ENCODE measurements at places on chromosomes 7 and 10.
A peak's percentile ranks its signal among the peaks of the same experiment; 100 is the strongest.

- no peak for DNase-seq
Measured at GRCh38 chr10:91024541-91024940, 103.7 kb upstream of the ANKRD1 start.

DNA sequence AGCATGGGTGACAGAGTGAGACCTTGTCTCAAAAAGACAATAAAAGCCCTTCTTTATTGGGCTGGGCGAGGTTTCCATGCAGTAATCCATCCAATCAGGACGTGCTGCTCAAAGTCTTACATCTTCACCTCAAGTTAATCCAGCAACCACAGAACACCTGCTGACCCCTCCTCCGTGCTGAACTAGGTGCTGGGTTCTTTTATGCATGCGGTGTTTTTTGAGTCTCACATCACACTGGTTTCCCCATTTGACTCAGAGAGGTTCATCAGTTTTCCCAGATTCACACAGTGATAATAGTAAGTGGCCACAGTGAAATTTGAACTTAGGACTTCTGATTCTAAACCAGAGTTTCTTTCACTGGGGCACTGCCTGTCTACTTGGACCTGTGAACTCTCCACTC is 58.3 kb upstream of the GTF2I start:
- no peak for DNase-seq

DNA sequence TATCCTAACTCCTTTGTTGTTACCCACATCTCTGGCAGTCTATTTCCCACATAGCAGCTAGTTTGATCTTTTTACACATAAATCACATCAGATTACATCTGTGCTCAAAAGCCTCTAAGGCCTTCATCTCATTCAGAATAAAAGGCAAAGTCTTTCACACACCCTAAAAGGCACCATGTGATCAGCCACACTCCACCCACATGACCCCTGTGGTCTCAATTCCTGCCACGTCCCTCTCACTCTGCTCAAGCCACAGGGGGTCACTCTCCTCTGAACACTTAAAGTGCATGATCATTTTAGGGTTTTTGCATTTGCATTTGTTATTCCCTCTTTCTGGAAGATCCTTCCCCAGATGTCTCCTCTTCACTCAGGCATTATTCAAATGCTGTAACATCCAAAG is 30.8 kb downstream of the ELAPOR2 start:
- no peak for DNase-seq

DNA sequence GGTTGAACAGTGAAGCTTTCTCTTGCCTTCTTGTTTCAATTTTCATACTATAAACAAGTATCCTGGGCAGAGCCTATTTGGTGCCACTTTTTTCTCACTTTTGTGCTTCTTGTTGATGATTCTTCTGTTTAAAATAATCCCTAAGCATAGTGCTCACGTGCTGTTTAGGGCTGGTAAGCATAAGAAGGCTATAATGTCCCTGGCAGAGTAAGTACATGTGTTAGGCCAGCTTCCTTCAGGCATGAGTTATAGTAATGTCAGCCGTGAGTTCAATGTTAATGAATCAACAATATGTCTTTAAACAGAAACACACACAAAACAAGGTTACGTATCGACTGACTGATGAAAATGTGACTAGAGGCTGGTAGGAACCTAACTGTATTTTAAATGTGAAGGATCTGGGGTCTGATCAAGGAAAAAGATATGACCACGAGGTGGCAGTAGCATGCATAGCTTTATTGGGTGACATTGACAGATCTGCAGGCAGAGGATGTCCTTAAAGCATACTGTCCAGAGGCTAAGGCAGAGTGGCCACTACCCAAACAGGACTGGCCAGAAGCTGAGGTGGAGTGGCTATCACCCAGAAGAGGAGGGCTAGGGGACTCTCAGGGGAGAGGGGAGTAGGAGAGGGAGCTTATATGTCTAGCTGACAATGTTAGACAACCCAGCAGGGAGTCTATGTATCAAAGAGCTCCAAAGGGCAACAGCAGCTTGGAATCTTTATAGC is 113.7 kb downstream of the BRAF start:
- DNase-seq, result peak; percentile 69

DNA sequence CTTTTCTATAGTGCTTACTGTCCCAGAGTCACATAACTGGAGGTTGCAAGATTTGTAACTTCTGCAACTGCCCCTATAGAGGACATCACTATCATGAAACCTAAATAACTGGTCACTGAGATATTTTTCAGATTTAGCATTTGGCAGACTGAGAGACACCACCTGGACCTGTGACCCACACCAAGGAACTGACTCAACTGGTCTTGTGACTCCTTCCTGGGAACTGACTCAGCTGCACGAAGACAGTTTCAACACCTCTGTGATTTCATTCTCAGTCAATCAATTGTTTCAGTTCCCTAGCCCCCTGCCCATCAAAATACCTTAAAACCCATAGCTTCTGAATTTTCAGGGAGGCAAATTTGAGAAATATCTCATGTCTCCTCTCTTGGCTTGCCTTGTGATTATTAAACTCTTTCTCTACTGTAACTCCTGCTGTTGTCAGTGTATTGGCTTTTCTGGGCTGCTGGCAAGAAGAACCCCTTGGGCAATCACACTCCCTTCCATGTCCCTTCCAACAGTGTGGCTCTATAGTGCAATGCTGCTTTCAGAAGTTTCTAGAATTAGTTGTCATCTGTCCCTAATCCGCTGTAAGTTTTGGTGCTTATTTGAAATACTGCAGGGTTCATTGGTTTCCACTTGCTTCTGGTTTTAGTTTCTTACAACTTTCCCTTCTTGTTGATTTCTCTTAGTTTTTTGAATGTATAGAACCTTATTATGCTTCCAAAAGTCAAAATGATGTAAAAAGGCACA is 127.8 kb upstream of the ADCY1 start:
- DNase-seq, result peak; percentile 58
